ENCODE measurements at places on chromosomes 4 and X.

DNA sequence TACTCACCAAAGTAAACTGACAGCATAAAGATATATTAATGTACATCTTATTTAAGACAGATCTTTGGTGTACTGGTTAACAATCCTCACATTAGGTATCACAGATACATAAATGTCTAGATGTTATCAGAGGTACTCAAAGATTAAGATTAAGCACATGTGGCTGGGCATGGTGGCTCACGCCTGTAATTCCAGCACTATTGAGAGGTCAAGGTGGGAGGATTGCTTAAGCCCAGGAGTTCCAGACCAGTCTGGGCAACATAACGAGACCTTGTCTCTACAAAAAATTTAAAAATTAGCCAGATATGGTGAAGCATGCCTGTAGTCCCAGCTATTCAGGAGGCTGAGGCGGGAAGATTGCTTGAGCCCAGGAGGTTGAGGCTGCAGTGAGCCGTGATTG lies 145.7 kb upstream of the SH3RF1 start:
- no peak for DNase-seq

GRCh38 chr4:15291122-15291521 lies 136.7 kb upstream of the C1QTNF7 start:
- DNase-seq: no peak

DNA sequence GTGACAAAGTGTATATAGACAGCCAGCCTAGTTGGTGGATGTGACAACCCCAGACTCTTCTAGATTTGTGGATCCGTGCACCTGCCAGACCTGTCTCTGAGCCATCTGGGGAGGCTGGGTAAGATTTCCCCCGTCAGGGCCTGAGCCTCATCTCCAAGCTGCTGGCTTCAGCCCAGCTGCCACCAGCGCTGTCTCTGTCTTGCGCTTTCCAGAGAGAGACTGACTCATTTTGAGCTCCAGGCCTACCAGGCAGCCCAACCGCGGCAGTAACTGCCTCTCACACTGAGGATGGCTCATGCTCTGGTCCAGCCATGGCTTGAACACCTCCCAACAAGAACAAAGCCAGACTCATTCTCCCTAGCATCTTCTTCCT lies 26.4 kb downstream of the NOP14 start:
- DNase-seq: no peak

DNA sequence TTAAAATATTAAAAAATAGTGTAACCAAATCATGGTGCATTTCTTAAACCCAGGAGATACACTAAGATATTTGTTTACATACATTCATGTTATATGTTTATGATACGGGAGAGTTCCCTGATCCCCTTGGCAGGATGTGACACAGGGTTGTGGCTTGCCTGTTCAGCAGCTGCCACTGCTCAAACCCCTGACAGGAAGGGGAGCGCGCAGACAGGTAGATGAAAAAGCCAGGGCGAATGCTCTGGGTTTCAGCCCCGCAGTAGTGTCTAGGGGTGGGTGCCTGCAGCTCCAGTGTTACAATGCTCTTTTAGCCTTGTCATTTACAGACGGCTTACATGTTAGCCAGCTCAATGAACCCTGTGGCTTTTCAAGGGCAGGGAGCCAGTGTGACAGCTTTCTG lies 1343.8 kb upstream of the IGFBP7 start:
- DNase-seq: peak; percentile 14

GRCh38 chr4:130955520-130955919 lies 1859.6 kb downstream of the C4orf33 start:
- no peak for DNase-seq

- DNase-seq: no peak
These were observed 7.3 kb upstream of the MAGEE1 start for GRCh38 chrX:76420237-76420636.

DNA sequence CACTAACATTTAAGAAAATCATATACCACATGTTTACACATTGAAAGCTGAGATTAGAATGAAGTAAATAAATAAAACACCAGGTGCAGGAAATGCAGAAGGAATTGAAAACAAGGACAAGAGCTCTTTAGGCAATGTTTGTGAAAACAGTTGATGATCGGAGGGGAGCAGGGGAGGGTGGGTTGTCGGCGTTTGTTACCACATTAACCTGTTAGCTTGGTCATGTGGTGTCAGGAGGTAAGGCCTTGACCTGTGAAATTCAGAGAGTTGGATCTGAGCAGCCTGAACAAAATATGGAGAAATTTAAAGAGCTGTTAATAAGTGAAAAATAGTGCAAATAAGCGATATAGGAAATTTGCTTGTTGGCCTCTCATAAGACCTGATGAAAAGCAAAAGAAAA lies 759.9 kb downstream of the PDHA2 start:
- no peak for DNase-seq

DNA sequence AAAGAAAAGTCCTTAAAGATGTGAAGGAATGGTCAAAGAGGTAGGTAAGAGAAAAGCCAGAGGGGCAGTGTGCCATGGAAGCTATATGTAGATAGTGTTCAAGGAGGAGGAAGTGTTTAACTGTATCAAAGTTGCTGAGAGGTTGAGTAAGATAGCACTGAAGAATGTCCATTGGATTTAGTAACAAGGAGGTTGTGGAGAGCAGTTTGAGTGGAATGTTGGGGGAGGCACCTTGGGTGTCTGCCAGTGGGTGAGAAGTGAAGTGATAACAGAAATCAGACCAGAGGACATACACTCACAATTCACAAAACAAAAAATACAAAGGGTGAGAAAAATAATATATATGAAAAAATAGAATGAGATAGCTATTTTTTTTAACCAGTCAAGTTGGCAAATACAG lies 121.3 kb upstream of the AMOT start:
- no peak for DNase-seq

GRCh38 chrX:76127341-76127740 lies 45.5 kb upstream of the PBDC1 start:
- DNase-seq: no peak

GRCh38 chr4:128663325-128663724 lies 146.2 kb upstream of the JADE1 start:
- DNase-seq: no peak

- no peak for DNase-seq
These were observed 2.7 kb upstream of the MAML3 start for GRCh38 chr4:140156529-140157171.

DNA sequence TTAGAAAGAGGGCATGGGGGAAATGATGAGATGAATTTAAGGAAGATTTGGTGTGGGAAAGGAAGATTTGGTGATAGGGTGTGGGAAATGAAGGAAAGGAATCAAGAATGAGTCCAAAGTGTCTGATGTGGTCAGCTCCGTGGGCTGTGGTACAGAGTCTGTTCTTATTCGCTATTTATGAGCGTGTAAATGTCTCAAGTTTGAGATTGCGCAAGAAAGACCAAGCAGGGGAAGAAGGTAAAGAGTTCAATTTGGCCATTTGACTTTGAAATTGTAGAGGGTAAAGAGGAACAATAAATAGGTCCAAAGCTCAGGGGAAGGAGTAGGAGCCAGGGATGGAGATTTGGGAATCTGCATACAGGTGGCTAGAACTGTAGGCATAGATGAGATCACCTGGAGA lies 11.3 kb upstream of the SMS start:
- DNase-seq: no peak

- peak; percentile 28 for DNase-seq
These were observed 3.1 kb downstream of the ZNF827 start for GRCh38 chr4:145935253-145936141.

DNA sequence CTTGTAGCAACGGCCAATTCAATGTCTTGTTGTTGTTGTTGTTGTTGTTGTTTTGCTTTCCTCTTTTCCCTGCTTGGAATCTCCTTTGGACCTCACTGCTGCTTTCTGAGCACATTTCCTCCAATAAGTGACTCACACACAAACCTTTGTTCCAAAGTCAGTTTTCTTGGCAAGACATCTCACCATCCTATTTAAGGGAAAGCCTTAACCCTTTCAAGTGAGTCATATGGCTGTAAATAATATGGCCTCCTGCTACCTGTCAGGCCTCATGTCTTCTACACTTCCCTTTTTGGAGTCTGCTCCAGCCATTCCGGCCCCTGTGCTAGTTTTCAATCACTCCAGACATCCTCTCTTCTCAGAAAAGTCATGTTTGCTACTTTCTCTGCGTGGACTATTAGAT lies 79.5 kb upstream of the MAGEB10 start:
- DNase-seq: no peak

GRCh38 chrX:118770133-118770760 lies 42.8 kb downstream of the IL13RA1 start:
- DNase-seq: no peak

DNA sequence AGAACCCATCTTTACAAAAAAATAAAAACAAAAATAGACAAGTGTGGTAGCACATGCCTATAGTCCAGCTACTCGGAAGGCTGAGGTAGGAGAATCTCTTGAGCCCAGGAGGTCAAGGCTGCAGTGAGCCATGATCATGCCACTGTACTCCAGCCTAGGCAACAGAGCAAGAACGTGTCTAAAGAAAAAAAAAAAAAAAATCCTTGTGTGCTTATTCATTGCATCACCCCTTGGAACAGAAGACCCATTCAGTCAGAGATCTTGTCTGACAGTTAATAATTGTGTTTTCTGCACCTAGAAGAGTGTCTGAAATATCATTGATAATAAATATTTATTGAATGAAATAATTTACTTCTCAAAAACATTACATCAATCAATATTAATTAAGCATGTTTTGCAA lies 97.4 kb upstream of the TBL1X start:
- no peak for DNase-seq

GRCh38 chr4:100960232-100960631 lies 387.1 kb downstream of the PPP3CA start:
- DNase-seq: no peak

- no peak for DNase-seq
These were observed 315.8 kb downstream of the RPA4 start for GRCh38 chrX:97199501-97199900.

GRCh38 chr4:147104768-147105167 lies 159.1 kb upstream of the TTC29 start:
- no peak for DNase-seq

GRCh38 chr4:79223993-79224776 lies 101.7 kb downstream of the NAA11 start:
- no peak for DNase-seq

- no peak for DNase-seq
These were observed 497 bp upstream of the GRPEL1 start for GRCh38 chr4:7068279-7068842.

DNA sequence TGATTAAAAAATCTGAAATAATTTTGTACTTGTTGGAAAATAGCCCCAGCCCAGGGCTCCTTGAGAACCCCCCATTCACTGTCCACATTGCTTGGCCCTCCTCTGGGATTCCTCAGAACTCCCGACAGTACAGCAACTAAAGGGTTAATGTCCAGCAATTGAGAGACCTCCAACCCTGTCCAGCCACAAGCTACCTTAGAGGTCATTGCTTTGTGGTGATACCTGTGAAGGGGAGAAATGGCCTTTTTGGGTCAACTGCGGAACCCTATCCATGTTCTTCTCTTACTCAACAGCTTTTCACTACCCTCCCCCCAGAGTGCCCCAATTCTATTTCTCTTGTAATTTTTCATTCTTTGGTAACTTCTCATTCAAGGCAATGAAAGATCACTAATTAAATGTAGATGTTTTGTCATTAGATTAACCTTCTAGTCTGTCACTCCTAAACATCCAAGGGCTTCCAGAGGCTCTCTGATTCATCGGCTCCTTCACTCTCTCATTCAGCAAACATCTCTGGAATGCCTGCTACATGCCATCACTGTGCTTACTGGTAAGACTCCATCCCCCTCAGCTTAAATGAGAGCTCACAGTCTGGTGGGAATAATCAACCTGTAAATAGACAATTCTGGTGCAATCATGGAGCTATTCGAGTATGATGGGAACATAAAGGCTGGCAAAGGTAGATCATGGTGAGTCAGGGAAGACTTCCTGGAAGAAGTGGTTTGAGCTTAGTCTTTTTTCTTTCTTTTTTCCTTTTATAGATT lies 241.4 kb upstream of the PGRMC2 start:
- DNase-seq: no peak

DNA sequence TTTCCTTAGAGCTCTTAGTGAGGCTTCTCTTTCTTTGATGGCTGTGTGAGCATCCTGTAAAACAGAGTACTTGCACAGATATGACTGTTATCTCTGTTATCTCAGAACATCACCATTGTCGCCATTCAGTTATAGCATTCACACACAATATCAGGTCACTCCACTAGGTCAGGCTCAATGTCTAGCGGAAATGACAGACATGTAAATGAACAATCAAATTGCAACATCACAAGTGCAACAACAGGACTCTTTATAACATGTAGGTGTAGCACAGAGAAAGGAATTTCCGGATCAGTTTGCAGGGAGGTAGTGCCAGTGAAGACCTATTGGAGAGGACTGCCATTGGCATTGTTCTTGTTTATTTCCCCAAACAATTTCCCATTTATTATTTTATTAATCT lies 43.2 kb upstream of the IGSF1 start:
- no peak for DNase-seq

DNA sequence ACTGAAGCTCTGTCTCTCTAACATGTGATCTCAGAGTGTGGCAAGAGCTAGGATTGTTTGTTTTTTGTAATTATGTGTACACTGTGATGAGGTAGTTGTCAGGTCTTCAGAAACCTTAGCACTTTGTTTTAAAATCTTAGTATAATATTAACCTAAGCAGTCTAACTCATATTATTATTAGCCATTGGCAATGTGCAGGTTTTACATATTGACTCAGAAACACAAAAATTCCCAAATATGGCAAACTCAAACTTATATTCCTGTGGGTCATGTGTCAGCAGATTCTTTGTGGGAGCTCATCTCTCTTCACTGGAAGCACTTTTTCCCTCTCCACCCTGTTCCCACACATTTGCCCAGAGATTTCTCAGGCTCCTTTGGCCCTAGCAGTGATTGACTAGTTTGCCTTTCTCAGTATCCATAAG lies 8.2 kb upstream of the PWWP3B start:
- no peak for DNase-seq

- DNase-seq: no peak
These were observed 119.5 kb downstream of the PJA1 start for GRCh38 chrX:69045616-69046345.

DNA sequence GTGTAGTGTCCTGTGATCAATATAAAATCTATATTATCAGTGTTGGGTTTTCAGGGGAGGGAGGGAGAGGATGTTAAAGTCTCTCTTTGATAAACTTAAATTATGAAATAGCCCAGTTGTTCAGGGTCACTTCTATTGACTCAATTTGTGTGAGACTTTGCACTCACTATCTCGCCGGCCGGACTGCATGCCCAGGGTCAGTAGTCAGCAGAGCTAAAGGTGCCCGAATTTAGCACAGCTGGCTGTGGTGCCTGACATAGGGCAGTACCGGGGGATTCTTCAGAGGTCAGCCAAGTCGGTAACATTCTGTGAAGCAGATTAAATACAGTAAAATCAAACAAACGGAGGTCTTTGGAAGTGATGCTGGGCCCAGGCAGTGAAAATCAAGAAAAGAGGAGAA lies 19.2 kb downstream of the GABRQ start:
- DNase-seq: no peak

GRCh38 chr4:119490335-119490734 lies 138.3 kb downstream of the PDE5A start:
- no peak for DNase-seq

- DNase-seq: no peak
These were observed 1342.4 kb upstream of the TENM3 start for GRCh38 chr4:180900781-180901180.
